ENCODE measurements at places on chromosomes 4 and X.

- no peak for DNase-seq
Measured at GRCh38 chr4:177473991-177474390, 31.8 kb upstream of the AGA start.

- no peak for DNase-seq
Measured at GRCh38 chrX:78571849-78572248, 87.3 kb downstream of the RTL3 start.

DNA sequence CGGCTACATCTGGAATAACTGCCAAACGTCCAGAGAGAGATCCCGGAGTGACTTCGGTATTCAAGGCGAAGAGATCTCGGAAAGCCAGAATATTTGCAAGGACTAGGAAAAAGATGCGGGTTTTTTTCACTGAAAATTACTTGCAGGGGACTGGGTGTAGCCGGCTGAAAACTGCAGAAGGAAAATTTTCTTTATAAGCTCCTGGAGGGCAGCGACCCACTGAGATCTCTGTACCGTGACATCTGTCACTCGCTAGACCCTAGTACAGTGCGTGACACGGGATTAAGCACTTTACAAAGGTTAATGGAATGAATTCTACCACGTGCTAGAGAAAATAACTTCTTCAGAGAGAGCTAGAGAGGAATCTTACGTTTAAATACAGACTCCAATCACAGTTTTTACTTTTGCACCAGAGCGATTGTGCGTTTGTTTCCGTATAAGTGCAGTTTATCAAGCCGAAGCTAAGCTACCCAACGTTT, 1.1 kb upstream of the LCORL start:
- no peak for DNase-seq

- DNase-seq: no peak
Measured at GRCh38 chrX:19735244-19735643, 152.2 kb downstream of the SH3KBP1 start.

DNA sequence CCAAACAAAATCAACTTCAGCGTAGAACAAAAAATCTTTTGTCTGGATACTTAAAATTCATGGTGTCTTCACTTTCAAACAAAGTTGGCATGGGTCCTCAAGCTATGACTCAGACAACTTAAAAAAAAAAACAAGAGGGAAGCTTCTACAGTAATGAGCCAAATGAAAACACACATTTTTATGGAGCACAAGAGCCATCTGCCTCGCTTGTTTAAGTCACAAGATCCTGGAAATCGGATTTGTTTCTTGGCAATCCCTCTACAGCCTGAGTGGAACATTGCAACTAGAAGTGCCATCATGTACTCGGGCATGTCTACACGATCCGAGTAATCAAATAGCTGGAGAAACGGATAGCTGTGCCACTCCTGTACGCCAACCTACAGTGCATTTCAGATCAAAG, 22.6 kb downstream of the LAMP2 start:
- no peak for DNase-seq

- DNase-seq: peak; percentile 45
Measured at GRCh38 chr4:1072830-1073446, 40.4 kb downstream of the RNF212 start.

GRCh38 chrX:79176028-79176427, 31.5 kb downstream of the GPR174 start:
- no peak for DNase-seq

DNA sequence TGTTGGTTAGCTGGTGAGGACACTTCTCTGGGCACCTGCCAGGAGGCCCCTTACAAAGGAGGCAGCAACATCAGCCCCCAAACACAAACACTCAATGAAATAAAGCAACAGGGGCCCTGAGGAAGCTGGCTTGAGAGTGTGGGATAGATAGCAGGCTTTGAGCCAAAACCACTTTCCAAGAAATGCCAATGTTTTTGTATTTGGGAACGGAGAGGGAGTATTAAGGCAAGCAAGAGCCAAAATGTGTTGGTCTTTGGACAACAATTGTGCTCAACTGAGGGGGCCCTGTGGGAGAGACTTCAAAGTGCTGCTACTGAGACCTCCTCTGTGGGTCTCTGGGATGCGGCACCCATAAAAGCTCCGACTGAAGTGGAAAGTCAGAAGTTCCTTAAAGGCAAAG, 41.0 kb downstream of the RAI2 start:
- no peak for DNase-seq

GRCh38 chrX:140318296-140318695, 186.6 kb downstream of the SOX3 start:
- DNase-seq: no peak

DNA sequence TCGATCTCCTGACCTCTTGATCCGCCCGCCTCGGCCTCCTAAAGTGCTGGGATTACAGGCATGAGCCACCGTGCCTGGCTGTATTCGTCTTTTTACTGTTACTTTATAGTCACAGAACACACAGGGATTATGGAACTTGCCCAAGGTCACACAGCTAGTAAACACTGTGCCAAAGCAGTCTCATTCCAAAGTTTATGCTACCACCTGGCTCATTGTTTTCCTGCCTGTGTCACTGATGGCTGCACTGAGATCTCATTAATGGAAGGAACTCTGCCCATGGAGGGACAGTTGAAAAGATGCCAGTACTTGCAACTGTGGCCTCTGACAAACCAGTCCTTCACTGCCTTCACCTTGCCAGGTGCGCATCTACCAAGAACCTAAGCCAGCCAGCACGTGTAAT, 517.7 kb downstream of the BCOR start:
- no peak for DNase-seq

- no peak for DNase-seq
Measured at GRCh38 chr4:93828332-93828994, at the start of gene ATOH1. TSS of gene ATOH1 (plus strand) at chr4:93828753. CDS start at chr4:93828927, 174 bp downstream.

- no peak for DNase-seq
Measured at GRCh38 chr4:41384992-41385391, 128.3 kb downstream of the UCHL1 start.

GRCh38 chr4:139229534-139230039, 50.4 kb downstream of the MGARP start:
- no peak for DNase-seq

- DNase-seq: no peak
Measured at GRCh38 chr4:15239866-15240265, 188.0 kb upstream of the C1QTNF7 start.

DNA sequence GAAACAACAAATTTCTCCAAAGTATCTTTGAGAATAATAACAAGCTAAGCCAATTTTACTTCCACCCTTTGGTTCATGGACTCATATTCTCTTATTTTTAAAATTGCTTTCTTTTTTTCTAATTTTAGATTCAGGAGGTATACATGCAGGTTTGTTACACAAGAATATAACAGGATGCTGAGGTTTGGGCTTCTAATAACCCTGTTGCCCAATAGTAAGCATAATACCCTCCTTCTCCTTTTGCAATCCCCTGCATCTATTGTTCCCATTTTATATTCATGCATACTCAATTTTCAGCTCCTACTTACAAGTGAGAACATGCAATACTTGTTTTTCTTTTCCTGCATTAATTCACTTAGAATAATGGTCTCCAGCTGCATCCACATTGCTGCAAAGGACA, 202.3 kb upstream of the FSTL5 start:
- no peak for DNase-seq

DNA sequence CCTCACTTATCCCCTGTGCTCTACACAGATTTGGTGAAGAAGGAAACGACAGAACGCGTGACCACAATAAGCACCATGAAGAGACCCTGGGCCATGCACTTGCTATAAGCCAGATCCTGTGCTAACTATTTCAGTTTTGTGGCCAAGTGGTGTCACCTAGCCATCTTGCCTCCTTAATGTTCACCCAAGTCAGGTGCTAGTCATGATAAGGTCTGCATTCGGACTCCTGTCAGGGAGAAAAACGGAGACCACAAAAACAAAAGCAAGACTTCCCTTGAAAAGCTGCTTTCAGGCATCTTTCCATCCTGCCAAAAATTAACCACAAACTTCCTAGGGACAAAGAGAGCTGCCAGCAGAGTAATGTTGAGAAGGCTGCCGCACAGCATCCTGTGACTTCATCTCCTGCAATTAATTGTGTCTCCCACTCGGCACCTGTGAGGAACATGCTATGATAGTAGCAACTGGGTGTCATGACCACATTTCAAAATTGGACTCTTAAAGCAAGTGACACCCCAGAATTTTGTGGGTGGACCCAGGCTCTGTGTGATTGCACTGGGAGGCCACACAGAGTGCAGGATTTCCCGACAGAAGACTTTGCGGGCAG, 8.8 kb upstream of the IDS start:
- no peak for DNase-seq

GRCh38 chr4:44149282-44149681, 299.3 kb downstream of the KCTD8 start:
- no peak for DNase-seq

GRCh38 chrX:45986081-45986480, 559.1 kb downstream of the ZNF674 start:
- DNase-seq: no peak
